ENCODE measurements at places on chromosomes 4 and X. TPM values are rescaled to one million over a fixed set of nuclear protein-coding genes. Genes with fewer than 3 reads are reported as not detected.

Gene VCX2
- not detected for total RNA-seq

Gene CYLC1
- not detected for total RNA-seq

Gene BST1
- 5.2 TPM for total RNA-seq

Gene KCND1
- total RNA-seq, result 0.66 TPM

Gene MAGEA1
- total RNA-seq, result not detected

Gene STOX2
- 7.3 TPM for total RNA-seq

Gene F9
- total RNA-seq, result not detected

Gene SSX2B
- not detected for total RNA-seq

Gene HERC6
- total RNA-seq, result 1.3 TPM

DNA sequence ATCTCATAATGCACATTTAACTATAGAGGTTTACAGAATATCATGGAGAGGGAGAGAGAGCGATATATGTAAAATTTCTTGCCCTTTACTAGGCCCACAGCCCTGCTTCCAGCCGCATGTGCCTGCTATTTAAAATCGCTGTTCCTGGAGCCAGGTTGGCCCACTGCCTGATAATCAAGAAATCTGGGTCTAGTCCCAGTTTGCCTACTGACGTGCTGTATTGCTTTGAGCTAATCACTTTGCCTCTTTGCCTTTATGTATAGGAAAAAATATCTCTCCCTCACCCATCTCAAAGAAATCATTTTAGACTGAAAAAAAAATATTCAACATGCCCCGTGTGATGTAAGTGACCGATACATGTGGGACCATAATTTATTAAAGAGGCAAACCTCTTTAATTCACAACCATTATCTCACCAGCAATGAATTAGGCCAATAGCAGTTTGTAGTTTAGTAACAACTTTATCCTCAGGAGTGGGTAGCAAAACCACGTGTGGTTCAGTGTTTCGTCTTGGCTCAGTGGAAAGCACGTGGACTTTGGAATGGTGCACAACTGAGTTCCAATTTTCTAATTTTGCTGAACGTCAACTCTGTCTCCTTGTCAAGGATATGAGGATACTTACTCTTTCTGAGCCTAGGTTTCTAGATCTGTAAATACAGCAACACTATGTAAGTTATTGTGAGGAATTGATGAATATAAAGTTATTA is 62.6 kb downstream of the GRXCR1 start:
- no peaks in the 10 kb centered on the region for H3K36me3 ChIP-seq
- H3K4me3 ChIP-seq, result no peak overlapping the region
- no peaks in the 10 kb centered on the region for H3K4me1 ChIP-seq
- peak; percentile 30 for DNase-seq

DNA sequence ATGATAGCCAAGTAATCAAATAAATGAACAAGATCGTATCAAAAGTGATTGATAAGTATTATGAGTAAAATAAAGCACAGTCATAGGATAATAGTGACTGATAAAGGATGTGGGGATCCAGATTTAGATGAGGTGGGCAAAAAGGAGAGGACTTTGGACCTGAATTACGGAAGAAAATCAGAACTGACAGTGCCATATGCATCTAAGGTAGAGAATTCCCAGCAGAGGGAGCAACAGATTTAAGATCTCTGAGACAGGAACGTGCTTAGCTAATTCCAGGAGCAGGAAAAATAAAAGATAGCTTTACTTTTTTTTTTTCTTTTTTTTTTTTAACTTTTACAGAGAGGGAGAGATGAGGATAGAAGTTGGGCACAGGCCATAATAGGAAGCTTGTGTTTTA is 189.9 kb downstream of the NWD2 start:
- H3K36me3 ChIP-seq, result no peaks in the 10 kb centered on the region
- H3K4me3 ChIP-seq, result no peak overlapping the region
- DNase-seq, result peak; percentile 6
- no peak overlapping the region for H3K27ac ChIP-seq
- H3K4me1 ChIP-seq, result no peaks in the 10 kb centered on the region

- peaks cover 17% of the 10 kb centered on the region for H3K4me1 ChIP-seq
- H3K36me3 ChIP-seq, result peaks cover 10% of the 10 kb centered on the region
- peaks cover 5% of the 10 kb centered on the region for H3K27me3 ChIP-seq
- H3K27ac ChIP-seq, result no peak overlapping the region
- DNase-seq, result no peak
Measured at GRCh38 chrX:15676886-15677285, 12.3 kb upstream of the CLTRN start.

GRCh38 chr4:183284965-183285364 is 35.1 kb downstream of the CLDN22 start:
- no peak overlapping the region for H3K4me3 ChIP-seq
- H3K36me3 ChIP-seq, result peaks cover 49% of the 10 kb centered on the region
- peak; percentile 11 for DNase-seq
- H3K27me3 ChIP-seq, result no peaks in the 10 kb centered on the region
- H3K27ac ChIP-seq, result no peak overlapping the region

DNA sequence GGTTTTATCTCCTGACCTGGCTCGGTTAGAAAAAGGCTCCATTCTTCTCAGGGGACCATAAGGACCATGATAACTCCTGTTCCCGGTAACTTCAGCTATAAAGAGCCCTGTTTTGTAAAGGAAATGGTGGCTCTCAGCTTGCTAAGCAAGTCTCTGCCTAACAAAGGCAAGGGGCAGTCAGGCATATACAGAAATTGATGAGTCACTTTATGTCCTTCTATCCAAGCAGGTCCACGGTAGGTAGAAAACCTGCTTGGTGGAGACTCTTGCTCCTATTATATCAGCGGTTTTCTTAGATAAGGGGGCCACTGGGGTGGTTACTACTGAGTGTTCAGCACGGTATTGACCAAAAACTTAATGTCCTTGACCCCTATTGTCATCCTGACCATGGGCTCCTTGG is 203.0 kb upstream of the KLF8 start:
- H3K36me3 ChIP-seq, result no peaks in the 10 kb centered on the region
- no peak overlapping the region for H3K4me3 ChIP-seq
- no peak overlapping the region for H3K27ac ChIP-seq
- DNase-seq, result no peak
- peaks cover 5% of the 10 kb centered on the region for H3K27me3 ChIP-seq

DNA sequence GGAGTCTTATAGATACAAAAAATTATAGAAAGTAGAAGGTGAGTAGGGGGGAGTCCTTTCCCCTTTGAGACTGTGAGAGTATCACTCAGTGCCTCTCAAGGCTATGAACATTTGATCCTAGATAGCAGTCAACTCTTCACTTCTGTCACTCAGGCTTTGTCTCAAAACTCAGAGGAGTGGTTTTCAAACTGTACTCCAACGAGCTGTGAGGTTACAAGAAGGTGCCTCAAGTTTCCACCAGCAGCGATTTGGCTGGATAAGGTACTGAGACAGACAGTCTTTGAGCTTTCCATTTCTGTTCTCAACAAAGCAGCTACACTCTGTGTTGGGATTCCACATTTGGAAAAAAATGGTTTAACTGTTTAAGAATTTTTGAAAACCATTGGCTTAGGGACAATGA is 48.0 kb upstream of the NDST3 start:
- no peaks in the 10 kb centered on the region for H3K4me1 ChIP-seq
- no peaks in the 10 kb centered on the region for H3K27me3 ChIP-seq
- no peak overlapping the region for H3K4me3 ChIP-seq
- DNase-seq, result no peak
- no peaks in the 10 kb centered on the region for H3K36me3 ChIP-seq

DNA sequence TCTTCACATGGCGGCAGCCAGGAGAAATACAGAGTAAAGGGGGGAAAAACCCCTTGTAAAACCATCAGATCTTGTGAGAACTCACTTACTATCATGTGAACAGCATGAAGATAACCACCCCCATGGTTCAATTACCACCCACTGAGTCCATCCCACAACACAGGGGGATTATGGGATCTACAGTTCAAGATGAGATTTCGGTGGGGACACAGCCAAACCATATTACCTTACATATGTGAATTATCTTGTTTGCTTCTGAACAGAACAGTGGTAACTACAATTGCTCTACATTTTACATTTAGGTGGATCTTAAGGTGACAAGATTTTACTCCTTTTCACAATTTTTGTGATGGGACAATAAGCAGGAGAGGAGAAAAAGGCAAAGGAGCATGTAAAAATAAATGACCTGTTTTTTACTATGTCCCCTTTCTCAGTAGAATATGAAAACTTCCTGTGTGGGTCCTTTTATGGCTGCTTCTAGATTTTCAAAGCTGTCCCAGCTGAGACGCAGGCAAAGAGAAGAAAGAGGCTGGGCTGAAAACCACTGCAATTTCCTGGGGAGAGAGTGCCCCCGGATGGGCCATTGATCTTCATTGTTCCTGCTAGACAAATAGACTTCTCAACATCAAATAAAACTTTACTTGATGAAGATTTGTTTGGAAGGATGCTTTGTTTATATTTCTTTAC is 45.9 kb upstream of the PGM2 start:
- H3K4me3 ChIP-seq, result no peak overlapping the region
- no peaks in the 10 kb centered on the region for H3K36me3 ChIP-seq
- no peaks in the 10 kb centered on the region for H3K27me3 ChIP-seq
- DNase-seq, result peak; percentile 52
- no peak overlapping the region for H3K27ac ChIP-seq

DNA sequence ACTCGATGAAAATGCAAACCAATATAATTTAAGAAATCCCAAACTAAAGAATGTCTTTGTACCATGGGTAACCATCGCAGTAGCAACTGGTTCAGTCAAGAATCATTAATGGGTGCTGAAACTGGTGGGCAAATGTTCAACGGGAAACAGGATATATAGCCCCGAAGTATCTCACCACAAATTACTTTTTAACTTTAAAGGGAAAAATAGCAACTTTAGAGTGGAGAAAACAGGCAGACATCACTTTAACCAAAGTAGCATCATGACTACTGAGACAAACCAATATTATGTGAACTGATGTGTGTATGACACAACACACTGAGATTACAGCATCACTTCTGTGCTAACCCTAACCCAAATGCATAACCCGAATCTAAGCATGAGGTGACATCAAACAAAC is 33.8 kb upstream of the SLAIN2 start:
- DNase-seq, result no peak
- H3K4me3 ChIP-seq, result no peak overlapping the region
- H3K4me1 ChIP-seq, result no peaks in the 10 kb centered on the region
- no peaks in the 10 kb centered on the region for H3K36me3 ChIP-seq
- no peak overlapping the region for H3K27ac ChIP-seq
- H3K27me3 ChIP-seq, result no peaks in the 10 kb centered on the region

GRCh38 chrX:71859637-71860036 is 51.0 kb upstream of the NHSL2 start:
- DNase-seq, result peak; percentile 41
- peaks cover 3% of the 10 kb centered on the region for H3K27me3 ChIP-seq
- H3K36me3 ChIP-seq, result no peaks in the 10 kb centered on the region

Data from muscle of leg (tissue), 16 donors.